ENCODE measurements at places on chromosomes 12 and 14. TPM values are rescaled to one million over a fixed set of nuclear protein-coding genes. Genes with fewer than 3 reads are reported as not detected.

DNA sequence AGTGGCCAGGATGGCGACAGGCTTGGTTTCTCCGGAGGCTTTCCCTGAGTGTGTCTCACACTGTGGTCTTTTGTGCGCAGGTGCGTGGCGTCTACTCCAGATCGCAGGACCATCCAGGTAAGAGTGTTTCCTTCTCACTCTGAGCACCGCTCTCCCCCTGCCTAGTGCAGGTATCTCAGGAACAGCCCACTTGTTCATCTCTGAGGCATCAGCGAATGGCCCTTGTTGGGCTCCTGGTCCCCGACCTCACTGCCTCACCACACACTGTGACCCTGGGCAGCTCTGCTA lies 781 bp downstream of the ADGRD1 start:
- DNase-seq = no peak

TSPAN9 gene
- 0.18 TPM for total RNA-seq

DNA sequence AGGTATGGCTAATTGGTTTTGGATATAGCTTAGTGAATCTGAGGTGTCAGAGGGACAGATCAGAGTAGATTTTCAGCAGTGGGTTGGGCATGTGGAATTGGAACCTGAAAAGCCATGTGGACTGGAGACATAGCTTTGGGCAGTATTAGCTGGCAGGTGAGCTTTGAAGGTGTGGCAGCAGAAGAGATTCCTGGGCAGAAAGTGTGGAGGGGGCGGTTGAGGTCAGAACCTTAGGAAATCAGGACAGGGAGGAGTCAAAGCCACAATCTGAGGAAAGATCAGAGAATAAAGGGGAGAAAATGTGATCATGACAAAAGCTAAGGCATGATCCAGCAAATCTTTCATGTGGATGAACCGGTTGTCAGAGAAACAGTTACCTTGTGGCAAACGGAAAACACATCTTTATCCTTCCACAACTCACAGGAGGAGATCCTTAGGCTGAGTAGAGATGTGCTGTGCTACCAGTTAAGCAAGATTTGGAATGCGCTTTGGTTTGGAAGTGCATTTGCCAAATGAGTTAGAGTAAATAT lies 56.4 kb downstream of the PTGER2 start:
- DNase-seq = no peak

DNA sequence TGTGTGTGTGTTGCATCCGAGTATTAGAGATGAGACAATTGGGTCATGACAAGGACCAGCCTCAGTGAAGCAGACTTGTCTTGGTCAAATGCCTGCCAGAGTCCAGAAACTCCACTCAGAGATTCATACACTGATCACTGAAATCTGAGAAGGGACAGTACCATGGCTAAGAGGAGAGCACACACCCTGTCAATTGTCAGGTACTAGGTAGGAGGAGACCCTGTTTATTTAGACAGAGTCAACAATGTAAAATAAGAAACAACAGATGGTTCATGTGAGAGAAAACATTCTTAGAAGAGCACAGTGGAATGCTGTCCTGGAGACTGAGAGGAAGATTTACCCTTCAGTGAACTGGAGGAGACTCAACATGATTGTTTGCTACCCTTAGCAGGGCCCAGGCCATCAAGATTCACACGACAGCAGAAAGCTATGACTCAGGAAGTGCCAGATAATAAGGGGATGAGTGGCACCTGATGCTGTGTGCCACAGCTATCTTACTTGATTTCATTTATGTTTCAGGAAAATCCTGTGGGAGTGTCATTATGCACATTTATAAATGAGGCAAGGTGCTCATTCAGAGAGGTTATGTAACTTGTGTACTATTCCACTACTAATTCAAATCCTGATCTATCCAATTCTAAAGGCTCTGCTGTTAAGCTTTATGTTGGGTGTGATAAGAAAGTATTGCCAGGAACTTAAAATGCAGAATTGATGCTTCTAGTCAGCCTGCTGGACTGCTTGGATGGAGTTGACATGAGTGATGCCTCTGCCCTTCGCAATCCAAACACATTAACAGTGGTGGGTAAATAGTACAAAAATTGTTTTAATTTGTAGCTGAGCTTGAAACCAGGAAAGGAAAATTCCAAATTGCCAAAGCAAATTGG lies 136.6 kb upstream of the NEDD1 start:
- DNase-seq = no peak

- no peak for DNase-seq
These were observed 20.7 kb upstream of the PLD4 start for GRCh38 chr14:104903990-104904389.

Measured in activated CD4-positive, alpha-beta memory T cell treated with anti-CD3 and anti-CD28 coated beads, Interleukin-2, amount 10 ng/mL, durations not matched to agents 7 days and 5 days (primary cell).